T-helper 2 cell (primary cell): ENCODE measurements at places on chromosomes 13 and 19.

GRCh38 chr13:27309967-27310598 lies 39.5 kb downstream of the RASL11A start:
- DNase-seq = no peak

DNA sequence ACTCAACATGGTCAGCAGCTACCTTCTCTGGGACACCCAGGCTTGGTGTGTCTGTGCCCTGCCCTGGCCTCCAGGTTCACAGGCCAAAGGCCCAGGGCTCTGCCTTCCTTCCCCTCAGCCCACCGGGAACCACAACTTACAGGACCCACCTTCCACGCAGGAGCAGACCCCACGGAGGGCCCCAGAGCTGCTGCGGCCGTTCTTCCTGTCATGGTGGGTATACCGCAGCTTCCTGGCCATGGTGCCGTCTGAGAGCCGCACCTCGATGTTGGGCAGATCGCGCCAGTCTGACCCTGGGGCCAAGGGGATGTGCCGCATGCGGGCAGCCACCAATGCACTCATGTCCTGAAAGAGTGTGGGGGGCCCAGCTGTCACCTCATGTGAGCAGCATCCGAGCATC lies 17.2 kb upstream of the EIF3G start:
- DNase-seq = no peak

- DNase-seq = no peak
Measured at GRCh38 chr19:9010693-9011092, 484 bp upstream of the MUC16 start.

DNA sequence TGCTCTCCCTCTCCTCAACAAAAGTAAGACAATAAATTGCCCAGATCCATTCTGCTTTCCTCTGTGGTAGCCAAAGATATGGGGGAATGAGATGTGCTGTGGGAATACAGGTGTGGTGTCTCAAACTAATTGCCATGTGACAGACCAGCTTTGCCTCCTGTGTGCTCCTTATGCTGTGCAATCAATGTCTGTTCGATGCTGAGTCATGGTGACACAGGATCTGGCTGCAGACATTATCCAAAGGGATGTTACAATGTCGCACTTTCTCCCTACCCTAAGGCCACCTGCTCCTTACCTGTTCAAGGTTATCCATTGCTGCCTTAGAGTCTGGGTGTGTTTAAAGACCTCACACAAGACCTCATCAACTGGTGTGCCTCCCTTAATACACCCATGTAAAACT lies 32.5 kb downstream of the FGF14 start:
- DNase-seq = no peak

DNA sequence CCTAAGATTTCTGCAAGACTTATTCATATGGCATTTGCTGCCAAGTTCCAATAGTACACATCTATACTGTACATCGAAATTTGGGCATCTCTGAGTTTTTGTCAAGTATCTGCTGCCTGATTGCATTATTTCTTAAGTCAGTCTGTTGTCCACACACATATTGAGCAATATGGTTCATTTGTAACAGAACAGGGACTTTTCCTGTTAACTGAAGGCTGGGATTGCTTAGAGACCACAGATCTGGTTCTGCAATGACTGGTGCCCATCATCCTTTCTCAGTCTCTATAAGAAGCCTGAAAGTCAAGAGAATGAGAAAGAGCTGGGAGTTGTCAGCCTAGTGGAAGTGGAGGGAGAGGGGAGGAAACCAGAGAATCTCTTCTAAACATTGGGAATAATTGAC lies 22.5 kb upstream of the MYCBP2 start:
- no peak for DNase-seq

- DNase-seq = no peak
Measured at GRCh38 chr19:13956365-13956744, 4.0 kb downstream of the DCAF15 start.

DNA sequence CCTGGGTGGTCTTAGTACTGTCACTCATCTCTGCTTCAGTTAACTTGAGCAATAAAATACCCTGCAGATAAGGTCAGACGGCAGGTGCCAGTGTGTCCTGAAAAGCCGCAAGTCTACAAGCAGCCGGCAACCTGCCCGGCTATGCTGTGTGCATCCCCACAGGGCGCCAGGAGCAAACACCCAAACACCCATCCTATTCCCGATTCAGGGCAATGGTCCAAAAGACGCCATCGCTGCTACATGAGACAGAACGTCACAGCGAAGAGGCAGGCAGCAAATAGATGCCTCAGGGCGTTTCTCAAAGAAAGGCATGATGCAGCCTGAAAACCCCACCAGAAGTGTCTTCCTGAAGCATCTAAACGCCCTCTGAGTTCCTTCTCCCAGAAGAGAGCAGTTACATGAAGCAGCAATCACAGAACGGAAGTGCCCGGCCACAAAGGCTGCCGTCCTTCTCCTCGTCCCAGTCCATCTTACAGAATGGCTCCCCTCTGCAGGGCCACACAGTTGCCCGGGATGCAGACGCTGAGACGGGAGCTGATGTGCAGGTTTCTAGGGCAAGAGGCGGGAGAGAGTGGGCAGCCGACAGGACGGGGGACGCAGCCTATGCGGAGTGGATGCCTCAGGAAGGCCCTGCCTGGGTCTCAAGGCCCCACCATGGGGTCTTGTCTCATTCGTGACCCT lies 35.1 kb downstream of the RASA3 start:
- DNase-seq = no peak

DNA sequence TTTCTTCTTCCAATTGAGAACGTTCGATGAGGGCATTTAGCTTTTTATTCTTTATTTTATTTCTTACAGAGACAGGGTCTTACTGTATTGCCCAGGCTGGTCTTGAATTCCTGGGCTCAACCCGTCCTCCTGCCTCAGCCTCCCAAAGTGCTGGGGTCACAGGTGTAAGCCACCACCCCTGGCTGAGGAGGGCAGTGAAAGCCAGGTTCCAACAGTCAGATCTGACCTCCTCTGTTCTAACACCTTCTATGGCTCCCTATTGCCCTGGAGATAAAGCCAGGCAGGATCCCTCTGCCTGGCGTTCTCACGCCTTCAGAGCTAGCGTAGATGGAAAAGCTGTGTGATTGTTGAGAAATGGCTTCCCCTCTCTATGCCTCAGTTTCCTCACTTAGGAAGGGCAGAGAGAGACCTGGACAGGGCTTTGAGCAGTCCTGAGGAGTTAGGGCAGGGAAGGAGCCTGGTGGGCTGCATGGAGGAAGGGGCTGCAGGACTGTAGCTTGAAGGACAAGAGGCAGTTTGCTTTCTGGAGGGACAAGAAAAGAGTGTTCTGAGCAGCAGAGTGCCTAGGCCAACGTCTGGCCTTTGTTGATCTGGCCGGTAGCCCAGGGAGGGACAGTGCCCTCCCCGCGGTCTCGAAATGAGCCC lies 5.5 kb downstream of the ARHGAP45 start:
- DNase-seq = no peak

DNA sequence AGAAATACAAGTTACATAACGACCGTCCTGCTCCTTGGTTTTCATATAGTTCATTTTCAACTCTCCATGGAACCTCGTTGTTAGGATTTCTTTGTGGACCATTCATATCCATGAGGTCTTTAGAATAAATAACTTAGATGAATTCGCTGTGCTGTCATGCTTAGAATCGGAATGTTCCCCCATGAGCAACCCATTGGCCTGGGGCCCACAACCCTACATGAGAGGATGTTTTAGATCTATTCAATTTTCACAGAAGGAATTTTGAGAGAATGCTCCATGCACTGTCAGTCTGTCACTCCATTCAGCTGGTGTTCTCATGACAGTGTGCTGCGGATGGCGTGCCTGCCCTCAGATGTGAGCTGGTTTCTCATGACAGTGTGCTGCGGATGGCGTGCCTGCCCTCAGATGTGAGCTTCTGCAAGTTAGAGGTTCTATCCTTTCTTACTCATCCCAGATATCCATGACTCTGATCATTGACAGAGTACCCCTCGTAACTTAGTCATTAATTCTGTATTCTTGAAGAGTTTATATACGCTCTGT lies 1193.1 kb downstream of the EFNB2 start:
- no peak for DNase-seq

DNA sequence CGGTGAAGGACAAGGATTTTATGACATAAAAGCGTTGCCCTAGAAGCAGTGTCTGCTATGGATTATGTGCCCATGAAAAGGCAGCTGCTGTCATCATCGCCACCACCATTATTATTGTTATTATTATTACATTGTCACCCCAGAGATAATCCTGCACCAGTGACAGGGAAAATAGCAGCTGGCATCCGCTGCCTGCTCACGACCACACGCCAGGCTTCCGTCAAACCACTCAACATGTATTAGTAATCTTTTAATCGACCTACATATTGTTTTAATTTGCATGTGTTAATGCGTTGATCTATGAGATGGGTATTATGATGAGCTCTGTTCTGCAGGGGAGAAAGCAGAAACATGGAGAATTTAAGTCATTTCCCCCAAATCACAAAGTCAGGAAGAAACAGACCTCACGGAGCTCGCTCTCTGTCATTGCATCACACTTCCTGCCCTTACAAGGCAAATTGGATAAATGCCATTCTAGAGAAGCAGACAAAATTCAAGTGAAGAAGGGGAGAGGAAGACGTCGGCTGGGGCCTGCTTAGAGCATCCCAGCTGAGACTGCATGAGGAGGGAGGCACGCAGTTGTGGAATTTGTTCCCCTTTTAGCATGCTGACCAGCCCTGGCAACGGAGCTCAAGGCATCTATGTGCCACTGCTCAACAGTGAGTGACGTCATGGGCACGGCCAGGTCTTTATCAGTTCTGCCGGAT lies at the start of gene FFAR3:
Gene FFAR3, plus strand, starts transcription at position 594 of the 707 bp plus-strand sequence. CDS start 431 bp downstream, outside the sequence.
- peak; percentile 18 for DNase-seq

GRCh38 chr19:48784527-48784926 lies 26.3 kb downstream of the BCAT2 start:
- DNase-seq = no peak

DNA sequence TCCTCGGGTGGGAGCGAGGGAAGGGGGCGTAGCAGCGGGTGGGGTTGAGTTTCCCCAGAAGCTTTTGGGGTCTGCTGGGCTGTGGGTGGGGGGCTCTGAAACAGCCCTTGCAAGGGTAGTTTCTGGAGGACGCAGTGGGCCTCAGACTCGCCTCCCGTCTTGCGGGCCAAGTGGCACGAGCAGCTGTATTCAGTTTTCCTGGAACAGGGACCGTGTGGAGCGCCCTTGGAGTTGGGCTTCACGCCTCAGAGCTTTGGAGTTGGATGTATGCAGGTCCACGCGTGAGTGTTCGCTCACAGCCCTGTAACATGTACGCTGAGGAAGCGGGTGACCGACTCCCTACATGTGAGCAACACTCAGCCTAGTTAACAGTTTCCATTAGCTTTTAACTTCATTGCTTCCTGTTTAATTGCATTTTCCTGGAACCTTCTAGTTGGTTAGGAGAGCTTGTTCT lies 603 bp downstream of the TM9SF2 start:
- peak; percentile 55 for DNase-seq

- DNase-seq = no peak
Measured at GRCh38 chr19:49103331-49104085, 10.7 kb upstream of the LIN7B start.

DNA sequence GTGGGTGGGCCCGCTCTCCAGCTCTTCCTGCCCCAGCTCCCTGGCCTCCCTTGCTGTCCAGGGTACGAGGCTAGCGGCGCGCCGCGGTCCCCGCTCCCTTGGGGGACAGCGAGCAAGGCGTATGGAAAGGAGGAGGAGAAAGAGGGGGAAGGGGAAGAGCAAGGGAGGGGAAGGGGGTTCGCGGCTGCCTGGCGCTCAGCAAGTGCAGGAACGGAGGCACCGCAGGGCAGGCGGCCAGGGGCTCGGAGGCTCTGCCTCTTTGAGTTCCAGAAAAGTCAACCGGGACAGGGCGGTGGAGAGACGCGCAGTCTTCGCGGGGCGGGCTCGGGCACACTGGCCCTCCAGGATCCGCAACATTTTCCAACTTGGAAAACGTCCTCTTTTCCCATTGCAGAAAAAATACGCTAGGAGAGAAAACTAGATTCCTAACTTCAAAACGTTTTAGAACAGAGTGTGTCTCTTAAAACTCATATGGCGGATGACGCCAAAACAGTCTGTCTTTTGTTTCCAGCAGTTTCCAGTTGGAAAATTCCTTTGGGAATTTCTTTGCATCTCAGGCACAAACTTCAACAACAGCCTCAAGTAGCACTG lies 23.1 kb upstream of the TNFRSF19 start:
- no peak for DNase-seq

- DNase-seq = no peak
Measured at GRCh38 chr19:32200312-32201038, 144.9 kb upstream of the ZNF507 start.

DNA sequence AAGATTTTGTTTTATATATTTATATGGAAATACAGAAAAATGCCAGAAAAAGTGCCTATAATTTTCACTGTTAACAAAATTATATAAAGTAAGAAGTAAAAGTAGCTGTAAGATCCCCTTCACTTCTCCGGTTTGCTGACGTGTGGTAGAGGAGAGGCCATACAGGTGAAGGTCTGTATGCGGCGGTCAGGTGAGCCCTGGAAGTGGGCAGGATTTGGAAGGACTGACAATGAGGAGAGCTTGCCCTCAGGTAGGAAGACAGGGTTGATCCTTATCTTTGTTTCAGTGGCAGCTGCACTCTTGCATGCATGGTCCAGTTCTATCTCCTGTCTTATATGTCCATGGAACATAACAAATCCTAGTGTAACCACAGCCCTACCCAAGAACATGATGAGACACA lies 16.9 kb upstream of the TFDP1 start:
- no peak for DNase-seq

- no peak for DNase-seq
Measured at GRCh38 chr13:113272701-113273181, 24.3 kb upstream of the LAMP1 start.

DNA sequence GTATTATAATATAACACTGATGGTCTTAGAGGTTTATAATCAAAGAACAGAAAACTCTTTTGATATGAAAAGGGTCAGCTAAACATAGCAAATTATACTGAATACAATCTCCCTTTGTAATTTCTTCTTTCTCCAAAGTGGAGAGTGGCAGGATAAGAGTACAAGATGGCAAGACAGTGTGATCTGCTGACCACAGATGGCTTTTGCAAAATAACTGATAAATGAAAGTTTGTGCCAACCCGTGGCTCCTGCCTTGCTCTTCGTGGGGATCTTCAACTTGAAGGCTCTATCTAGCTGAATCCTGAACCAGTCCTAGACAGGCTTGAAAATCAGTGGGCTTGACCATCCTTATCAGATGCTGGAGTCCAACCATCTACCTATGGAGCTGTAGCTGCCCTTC lies 185.7 kb downstream of the VWA8 start:
- DNase-seq = no peak

- no peak for DNase-seq
Measured at GRCh38 chr13:102900193-102900608, 54.4 kb downstream of the ERCC5 start.

GRCh38 chr13:40639221-40639681 lies 27.2 kb downstream of the FOXO1 start:
- DNase-seq = no peak

- DNase-seq = no peak
Measured at GRCh38 chr13:108086678-108087077, 128.7 kb downstream of the LIG4 start.

- DNase-seq = no peak
Measured at GRCh38 chr13:76703621-76704288, 182.4 kb downstream of the KCTD12 start.

- no peak for DNase-seq
Measured at GRCh38 chr13:33617055-33617454, 200.9 kb upstream of the RFC3 start.

- no peak for DNase-seq
Measured at GRCh38 chr13:88472316-88472715, 801.1 kb downstream of the SLITRK5 start.

- no peak for DNase-seq
Measured at GRCh38 chr13:80334597-80335260, 6.2 kb downstream of the SPRY2 start.
